ENCODE measurements at places on chromosomes 4 and X.

- no peak for DNase-seq
These were observed 83.6 kb upstream of the PTCHD1 start for GRCh38 chrX:23251043-23251442.

- no peak for DNase-seq
These were observed 34.5 kb downstream of the ACE2 start for GRCh38 chrX:15566244-15566643.

- no peak for DNase-seq
These were observed 112.6 kb downstream of the EFNB1 start for GRCh38 chrX:68941385-68941952.

GRCh38 chrX:2536141-2536540 lies 35.4 kb upstream of the DHRSX start:
- DNase-seq, result no peak

DNA sequence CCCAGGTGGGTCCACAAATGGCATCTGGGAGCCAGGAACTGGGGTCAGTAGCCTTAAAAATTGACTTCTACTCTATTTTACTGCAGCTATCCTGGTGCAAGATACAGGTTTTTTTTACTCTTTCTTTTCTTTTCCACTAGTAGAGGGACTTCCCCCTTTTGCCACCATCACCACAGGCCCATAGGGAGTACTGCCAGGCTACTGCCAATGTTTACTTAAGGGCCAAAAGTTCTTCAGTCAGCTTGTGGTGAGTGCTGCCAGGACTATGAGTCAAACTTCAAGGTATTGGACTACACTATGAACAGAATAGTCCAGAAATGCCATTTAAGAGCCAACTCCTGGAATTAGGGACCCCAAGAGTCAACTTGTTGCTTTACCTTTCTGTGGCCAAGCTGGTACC lies 94.7 kb downstream of the EDA2R start:
- DNase-seq, result no peak

GRCh38 chr4:173524218-173525117 lies 5.6 kb downstream of the HAND2 start:
- peak; percentile 88 for DNase-seq

DNA sequence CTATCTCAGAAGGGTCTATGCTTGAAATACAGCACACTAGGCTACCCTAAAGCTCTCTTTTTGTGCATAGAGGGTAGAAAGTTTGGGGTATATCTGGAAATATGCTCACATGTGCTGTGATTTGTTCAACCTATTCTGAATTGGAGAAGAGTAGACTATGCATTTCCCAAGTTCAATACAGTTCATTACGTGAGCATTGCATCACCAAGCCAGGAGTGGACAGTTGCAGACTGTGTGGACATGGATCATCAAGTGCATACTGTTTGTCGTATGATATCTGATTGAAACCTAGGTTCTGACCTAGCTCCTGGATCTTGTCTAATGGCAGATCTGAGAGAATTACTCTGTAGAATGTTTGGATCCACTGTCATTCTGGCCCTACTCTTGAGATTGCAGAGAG lies 161.1 kb downstream of the FRAS1 start:
- no peak for DNase-seq

- DNase-seq, result no peak
These were observed 1197.6 kb downstream of the FAM133A start for GRCh38 chrX:94871640-94872039.

- DNase-seq, result no peak
These were observed 58.9 kb downstream of the NAF1 start for GRCh38 chr4:163107754-163108153.

GRCh38 chrX:111519215-111519614 lies 7.8 kb downstream of the SERTM2 start:
- DNase-seq, result no peak

Data from vagina (tissue), 2 donors.